ENCODE measurements at places on chromosomes 13 and 19.

DNA sequence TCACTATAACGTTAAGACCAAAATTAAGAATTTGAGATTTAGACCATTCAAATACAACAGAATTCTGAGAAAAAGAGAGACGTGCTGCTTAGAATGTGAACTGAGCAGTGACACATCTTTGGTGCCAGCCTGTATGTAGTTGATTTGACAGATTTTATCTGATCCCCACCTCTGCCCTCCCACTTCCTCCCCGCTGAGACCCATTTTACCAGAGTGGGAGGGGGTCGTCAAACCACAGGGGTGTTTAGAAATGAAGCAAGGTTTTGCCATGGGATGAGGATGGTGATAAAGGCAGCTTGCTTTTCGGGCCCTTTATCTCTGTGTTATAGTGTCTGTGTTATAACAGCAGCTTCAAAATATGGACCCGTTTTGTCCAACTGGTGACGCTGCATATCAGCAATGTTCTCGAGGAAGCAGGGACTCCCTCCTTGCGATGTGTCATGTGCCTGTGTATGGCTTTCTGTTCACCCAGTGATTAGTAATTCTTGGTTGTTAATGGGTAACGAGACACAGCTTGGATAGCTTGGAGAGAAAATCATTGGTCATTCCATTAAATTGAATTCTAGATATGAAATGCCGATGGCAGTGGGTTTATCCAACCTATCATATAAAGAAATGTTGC, 125.0 kb downstream of the HS6ST3 start:
- no peak for DNase-seq

DNA sequence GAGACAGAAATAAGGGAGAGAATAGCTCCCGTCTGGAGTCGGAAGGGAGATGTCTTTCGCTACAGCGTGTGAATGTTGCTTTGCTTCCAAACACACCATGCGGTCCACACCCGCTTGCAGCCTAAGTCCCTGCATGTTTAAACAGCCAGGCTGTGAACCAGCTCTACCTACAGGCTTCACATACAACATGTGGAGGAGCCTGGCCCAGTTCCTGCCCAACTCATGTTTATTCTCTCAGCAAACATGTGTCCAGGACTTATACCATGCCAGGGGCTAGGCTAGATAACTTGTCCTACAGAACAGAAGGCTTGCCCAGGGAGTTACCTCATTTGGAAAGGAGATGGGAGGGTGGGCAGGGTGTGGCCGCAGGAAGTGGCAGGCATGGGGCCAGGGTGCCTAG, 181.5 kb downstream of the FOXO1 start:
- no peak for DNase-seq

GRCh38 chr19:1843646-1844394, 4.5 kb downstream of the REXO1 start:
- DNase-seq: no peak

GRCh38 chr19:45767881-45768654, 984 bp downstream of the SIX5 start:
- no peak for DNase-seq

DNA sequence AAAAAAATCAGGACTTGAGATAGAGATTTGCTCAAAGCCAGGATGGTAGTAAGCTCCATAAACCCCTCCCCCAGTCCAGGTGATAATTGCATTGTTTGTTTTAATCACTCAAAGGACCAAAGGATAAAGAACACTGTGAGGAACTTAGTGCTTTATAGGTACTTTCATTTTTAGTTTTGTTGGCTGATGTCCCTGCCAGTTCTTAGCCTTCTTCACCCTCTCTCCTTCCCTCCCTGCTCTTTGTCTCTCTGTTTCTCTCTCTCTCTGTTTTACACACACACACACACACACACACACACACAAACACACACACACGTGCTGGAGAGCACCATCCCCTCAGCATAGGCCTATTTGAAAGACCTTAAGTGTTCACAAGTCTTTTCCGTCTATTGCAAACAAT, 5.2 kb downstream of the FRY start:
- no peak for DNase-seq

DNA sequence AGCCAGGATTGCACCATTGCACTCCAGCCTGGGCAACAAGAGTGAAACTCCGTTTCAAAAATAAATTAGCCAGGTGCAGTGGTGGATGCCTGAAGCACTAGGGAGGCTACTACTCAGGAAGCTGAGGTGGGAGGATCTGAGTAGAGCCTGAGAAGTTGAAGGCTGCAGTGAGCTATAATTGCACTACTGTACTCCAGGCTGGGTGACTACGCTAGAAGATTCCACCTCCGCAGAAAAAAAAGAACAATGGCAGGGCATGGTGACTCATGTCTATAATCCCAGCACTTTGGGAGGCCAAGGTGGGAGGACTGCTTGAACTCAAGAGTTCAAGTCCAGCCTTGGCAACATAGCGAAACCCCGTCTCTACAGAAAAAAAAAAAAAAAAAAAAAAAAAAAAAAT, 20.5 kb downstream of the HAUS8 start:
- DNase-seq: no peak

DNA sequence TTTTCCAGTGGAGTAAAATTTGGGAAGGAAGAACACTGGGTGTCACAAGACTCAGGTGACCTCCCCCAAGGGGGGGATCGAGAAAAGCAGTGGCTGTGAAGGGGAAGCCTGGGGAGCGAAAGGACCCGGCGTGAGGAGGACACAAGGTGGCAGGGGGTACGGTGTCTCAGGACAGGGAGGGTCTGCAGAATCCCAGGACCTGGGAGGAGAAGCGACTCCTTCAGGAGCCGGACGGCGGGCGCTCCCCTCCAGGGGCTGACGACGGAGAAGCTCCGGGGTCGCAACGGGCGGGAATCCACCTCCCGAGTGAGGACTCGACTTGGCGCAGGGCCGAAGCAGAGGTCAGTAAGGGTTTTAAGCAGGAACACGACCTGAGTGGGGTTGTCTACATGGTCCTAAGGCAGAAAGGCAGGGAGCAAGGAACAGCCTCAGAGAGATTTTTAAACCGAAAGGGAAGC, 529 bp downstream of the ZNF836 start:
- no peak for DNase-seq

GRCh38 chr13:82010780-82011179, 1669.9 kb upstream of the SPRY2 start:
- DNase-seq: no peak

DNA sequence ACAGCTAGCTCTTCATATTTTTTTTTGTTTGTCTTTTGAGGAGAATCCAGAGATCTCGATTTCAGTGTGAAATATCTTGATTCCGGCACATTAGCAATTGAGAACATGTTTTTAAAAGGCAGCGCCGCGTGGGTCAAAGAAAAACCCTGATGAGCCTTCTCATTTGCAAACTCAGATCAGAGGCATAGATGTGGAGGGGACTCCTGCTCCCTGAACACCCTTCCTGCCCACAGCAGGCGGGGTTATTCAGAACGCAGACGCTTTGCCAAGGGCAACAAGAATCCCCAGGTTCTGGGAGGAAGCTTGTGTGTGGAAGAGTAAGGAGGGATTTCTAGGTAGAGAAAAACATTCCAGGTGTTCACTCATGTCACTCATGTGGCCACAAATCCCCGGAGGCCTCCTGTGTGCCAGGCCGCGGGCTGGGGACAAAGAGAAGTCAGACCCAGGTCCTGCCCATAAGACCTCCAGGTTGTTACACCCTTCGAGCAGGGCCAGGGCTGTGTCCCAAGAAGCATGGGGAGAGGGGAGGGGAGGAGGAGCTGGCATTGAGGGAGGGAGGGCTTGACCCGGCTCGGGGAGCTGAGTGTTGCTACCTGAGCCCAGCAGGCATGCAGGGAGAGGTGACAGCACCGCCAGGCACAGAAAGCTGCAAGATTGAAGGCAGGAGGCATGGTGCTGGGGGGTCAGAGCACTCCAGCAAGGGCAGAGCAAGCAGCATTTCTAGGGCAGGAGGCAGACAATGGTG, 15.9 kb upstream of the IGLON5 start:
- no peak for DNase-seq

- DNase-seq: no peak
Measured at GRCh38 chr19:16217716-16218451, 20.2 kb downstream of the AP1M1 start.

GRCh38 chr19:13016628-13017305, 21.5 kb downstream of the NFIX start:
- DNase-seq: no peak

DNA sequence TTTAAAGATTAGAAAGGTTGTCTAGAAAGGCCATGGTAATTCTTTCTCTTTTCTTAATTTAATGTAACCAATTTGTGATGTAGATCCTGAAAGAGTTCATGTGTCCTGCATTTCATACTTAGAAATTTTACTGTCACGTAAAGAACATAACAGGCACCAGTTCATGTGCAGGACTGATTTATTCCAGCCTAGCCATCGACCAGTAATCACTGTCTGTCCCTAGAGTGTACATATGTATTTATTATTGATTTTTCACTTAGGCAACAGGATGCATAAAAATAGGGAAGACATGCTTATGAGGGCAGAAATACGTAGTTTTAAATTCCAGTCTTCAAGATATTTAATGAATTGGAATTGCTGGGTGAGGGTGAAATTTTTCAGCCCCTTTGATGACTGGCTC, 37.6 kb downstream of the TDRD12 start:
- DNase-seq: no peak

DNA sequence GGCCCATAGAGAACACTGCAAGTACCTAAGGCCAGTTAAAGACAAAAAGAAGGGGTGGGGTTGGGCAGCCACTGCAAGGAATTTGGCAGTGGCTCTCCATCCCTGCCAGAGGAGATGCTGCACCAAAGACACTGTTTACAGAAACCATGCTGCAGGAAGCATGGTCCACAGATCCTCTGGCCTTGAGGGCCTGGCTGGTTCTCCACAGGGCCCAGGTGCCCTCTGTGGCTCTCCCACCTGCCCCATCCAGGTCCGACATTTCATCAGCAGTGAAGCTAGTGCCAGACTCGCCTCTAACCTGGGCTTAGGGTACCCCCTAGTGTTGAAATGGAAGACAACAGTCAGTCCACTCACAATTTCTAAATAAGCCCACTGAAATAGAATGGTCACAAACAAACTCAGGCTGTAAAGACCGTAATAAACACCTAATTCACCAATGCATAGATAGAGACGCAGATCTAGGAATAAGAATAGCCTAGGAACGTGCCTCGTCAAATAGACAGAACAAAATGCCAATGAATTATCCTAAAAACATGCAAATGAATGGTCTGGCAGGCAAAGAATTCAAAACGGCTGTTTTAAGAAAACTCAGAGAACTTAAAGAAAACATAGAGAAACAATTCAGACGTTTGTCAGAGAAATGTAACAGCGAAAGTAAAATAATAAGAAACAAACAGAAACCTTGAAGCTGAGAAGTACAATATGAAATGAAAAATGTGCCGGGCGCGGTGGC, 23.3 kb downstream of the LYPD4 start:
- no peak for DNase-seq

Measured in activated T-cell treated with anti-CD3 and anti-CD28 coated beads for 1 hour (primary cell).